ENCODE measurements at places on chromosomes 16 and 17.

DNA sequence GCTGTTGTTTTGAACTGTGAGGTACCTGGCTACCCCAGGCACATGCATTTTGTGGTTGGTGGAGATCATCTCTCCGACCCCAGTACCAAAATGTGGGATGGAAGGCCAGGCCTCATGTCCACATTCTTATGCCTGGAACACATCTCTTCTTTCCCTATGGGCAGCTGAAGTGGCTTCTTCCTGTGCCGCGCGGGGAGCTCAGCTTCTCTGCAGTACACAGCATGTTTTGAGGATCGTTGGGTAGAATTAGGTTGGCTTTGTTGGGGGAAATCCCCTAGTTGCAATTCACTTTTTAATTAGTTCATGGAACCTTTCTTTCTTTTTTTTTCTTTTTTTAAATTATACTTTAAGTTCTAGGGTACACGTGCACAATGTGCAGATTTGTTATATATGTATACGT lies 242.1 kb downstream of the MSI2 start:
- DNase-seq = no peak

- DNase-seq = no peak
These were observed 1.6 kb downstream of the CTCF start for GRCh38 chr16:67563708-67564468.

GRCh38 chr16:55035029-55035428 lies 104.4 kb downstream of the IRX5 start:
- no peak for DNase-seq

- no peak for DNase-seq
These were observed 59.5 kb downstream of the CHD9NB start for GRCh38 chr16:52993179-52993578.

DNA sequence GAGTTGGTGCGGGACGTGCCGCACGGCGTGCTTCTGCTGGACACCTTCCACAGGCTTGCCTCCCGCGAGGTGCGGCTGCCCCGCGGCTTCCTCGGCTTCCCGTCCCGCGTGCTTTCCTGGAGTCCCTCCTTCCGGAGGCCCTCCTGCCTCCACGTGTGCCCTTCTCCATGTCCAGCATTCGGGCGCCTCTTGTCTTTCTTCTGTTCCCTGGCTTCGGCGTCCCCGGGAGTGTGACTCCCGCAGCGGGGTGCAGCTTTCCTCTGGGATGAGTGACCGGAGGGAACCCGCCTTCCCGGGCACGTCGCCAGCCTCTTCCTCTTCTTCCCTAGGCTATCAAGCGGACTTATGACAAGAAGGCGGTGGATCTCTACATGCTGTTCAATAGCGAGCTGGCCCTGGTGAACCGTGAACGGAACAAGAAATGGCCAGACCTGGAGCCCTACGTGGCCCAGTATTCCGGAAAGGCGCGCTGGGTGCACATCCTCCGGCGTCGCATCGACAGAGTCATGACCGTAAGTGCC lies 23.0 kb downstream of the DNAH2 start:
- peak; percentile 65 for DNase-seq

GRCh38 chr16:52090080-52090479 lies 456.9 kb downstream of the TOX3 start:
- peak; percentile 3 for DNase-seq

- no peak for DNase-seq
These were observed 6.1 kb upstream of the MXRA7 start for GRCh38 chr17:76716839-76717215.

DNA sequence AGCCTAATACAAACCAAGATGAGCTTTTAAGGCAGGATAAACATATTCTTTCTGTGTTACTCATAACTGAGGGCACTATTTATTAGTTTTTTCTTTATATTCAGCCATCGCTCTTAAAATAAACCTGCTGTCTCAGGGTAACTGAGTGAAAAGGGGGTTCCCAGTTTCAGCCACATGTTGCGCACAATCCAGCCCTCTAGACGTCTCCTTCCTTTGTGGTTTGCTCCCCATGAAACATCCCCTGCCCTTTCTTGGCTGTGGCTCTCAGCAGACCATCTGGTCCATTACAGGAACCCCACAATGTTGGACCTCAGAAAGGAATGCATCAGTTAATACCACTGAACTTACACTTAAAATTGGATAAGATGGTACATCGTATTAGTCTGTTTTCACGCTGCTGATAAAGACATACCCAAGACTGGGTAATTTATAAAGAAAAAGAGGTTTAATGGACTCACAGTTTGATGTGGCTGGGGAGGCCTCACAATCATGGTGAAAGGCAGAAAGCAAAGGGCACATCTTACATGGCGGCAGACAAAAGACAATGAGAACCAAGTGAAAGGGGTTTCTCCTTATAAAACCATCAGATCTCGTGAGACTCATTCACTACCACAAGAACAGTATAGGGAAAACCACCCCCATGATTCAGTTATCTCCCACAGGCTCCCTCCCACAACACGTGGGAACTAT lies 12.6 kb upstream of the IL21R start:
- DNase-seq = no peak

- peak; percentile 86 for DNase-seq
These were observed 35.3 kb upstream of the ACSM2B start for GRCh38 chr16:20611350-20611902.

DNA sequence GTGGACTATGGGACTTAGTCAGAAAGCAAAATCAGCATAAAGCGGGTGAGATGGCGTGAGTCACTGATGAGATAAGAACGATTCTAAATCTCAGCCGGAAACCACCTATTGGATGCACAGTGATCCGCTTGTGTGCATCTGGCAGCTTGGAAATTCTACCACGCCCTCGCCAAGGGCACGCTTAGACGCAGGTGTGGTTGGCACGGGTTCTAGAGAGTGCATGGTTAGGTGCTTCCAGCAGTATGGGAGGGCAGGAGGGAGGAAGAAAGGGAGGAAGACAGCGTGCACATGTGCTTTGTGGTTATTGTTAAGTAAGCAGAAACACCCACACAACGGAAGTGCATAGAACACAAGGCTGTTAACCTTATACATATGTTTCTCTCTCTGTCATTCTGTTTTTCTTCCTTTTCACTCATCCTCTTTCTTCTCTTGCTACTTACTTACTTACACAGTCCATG lies 374.0 kb upstream of the ASIC2 start:
- DNase-seq = no peak

DNA sequence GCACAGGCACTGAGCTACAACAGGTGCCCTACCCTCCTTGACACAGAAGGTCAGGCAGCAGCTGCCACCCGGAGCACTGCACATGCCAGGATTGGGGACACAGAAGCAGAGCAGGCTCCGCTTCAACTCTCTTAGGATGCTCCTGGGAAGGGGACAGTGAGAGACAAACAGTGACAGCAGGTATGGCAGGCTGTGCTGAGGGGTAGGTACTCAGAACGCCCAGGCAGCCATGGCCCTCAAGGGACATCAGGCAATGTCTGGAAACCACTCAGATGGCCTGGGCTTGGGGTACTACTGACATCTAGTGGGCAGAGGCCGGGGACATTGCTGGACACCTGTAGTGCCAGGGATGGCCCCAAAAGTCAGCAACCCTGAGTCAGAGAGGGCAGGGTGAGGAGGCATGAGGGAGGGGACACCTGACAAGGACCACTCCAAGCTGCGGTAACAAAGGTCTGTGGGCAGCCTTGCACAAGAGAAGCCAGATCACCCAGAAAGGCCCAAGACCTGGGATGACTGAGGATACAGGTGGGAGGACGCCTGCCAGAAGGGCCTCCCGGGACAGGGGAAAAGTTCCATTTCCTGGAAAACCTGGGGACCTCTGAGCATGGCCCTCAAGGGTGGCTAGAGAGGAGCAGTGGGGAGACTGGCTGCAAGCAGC lies 21.2 kb downstream of the PEMT start:
- DNase-seq = no peak

DNA sequence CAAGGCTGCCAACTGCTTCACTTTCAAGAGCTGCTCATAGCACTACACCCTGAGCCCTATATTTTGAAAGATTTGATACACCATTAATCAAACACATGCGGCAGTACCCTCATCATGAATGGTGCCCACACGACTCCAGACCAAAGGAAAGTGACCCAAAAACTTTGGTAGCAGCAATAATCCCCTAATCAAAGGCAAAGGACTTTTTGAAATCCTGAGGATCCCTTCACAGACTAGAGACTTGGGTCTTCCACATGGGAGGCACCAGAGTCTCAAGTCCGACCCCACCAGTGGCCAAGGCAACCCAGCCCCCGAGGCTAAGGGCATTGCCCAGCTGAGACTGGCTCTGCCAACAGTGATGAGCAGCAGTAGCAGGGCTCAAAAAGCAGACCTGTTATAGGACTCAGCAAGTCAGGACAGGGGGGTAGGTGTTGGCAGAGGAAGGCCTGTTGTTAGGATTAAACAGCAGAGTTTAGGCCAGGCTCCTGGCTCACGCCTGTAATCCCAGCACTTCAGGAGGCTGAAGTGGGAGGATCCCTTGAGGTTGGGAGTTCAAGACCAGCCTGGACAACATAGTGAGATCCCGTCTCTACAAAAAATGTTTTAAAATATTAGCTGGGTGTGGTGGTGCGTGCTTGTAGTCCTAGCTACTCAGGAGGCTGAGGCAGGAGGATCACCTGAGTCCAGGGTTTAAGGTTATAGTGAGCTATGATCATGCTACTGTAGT lies 3.2 kb downstream of the TRIM25 start:
- DNase-seq = no peak

DNA sequence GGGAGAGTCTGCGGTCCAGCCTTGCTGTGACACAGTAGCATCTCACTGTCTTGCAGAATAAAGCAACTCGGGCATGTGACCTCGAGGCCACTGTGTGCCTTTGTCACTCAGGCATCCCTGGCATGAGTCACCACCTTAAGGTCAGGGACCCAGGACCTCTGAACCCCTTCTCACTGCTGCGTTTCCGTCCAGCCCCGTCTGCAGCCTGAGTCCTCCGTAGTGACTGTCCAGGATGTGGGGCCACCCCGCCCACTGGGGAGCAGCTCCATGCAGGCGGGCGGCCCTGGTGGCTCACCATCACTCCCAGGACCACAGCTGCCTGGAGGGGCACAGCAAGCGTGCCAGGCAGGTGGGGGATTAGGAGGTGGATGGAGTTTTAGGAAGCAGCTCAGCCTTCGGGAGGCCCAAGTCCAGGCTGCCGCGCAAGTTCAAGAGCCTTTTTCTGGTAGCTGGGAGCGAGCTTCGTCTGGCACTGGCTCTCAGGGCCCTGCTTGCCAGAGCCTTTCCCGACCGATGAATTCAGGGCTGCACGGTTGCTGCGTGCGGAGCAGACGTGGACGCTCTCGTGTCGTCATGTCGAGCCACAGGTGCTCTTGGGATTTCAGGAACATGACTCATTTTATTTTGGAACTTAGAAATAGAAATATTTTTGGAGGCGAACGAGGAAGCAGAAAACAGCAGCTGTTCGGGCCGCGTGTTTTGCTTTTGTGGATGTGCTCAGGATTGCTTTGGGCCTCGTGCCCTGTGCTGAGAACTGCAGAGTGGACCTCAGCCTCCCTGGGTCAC lies 16.8 kb downstream of the KCTD5 start:
- no peak for DNase-seq

DNA sequence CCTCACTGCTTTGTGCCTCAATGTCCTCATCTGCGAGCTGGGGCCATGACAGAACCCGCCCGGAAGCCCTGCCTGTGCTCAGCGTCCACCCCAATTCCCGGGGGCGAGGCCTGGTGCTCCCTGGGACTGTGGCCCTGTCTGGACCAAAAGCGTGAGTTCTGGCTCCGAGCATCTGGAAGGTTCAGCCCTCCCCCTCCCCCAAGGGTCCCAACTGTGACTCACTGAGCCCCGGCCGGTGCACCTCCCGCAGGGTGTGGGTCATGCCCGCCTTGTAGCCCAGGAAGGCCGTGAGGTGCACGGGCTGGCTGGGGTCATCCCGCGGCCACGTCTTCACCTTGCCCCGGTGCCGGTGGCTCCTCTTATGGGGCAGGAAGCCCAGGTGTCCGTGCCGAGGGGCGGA lies 755 bp downstream of the RPL3L start:
- no peak for DNase-seq

DNA sequence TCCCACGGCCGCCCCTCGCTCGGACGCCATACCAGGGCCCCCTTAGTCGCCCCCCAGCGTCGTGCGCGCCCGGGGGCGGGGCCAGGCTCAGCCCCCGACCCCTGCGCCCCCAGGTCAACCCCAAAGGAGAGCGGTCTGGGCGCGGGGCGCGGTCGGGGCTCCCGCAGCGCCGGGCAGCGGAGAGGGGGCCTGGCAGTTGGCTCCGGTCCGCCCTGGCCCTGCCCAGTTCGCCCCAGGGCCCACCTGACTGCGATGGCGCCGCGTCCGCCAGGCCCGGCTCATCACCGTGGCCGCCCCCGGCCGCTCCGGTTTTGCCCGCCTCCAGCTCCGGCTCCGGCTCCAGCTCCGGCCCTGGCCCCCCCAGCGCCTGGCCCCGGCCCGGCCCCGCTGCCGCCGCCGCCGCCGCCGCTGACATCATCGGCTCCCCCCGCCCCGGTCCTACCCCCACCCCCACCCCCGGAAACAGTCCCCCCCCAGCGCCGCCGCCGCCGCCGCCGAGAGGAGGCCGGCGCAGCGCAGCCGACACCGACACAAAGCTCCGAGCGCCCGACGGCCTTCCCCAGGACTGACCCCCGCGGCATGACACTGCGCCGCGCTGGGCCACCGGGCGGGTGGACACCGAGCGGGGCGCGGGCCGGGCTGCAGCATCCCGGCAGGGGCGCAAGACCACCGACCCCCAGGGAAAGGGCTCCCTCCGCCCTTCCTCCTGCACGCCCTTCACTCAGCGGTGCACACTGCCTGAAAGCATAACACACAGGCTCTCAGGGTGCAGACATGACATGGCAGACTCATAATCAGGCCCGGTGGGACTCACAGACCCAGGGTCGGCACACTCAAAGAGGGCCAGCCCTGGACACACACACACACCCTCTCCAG lies at the start of gene ZBTB4:
ZBTB4 (minus strand) TSS at position 419 of the 876 bp plus-strand sequence. CDS start 12,830 bp downstream, outside the sequence.
- DNase-seq = no peak

- no peak for DNase-seq
These were observed 70.1 kb downstream of the SREBF1 start for GRCh38 chr17:17766744-17767120.

- DNase-seq = no peak
These were observed 43.5 kb downstream of the ZNF652 start for GRCh38 chr17:49318435-49318965.

DNA sequence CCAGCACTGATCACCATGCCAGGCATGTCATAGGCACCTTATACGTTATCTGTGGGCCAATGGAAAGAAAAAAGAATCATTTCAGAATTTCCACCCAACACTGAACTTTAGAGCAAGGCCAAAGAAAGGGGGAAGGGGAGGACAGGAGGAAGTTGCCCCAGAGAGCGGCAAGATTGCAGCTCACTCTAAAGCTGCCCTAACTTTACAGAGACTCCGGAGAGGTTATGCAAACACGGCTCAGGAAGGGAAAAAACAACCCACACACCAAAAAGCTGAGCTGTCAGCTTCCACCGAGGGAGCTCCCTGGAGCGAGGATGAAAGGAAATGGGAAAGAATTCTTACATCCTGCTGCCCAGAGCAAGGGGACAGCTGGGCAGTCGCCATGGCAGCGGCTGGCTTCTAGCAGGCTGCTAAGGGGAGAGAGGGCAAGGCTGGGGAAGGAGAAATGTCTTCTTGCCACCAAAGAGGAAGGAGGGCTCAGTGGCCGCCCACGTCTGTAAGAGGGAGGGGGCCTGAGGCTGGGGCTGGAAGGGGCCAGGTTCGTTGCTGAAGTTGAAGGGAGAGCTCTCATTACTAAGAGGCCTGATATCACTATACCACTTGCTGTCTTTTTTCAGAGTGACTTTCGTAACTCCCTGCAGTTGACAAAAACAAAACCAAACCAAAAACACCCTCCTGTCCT lies 18.2 kb downstream of the COTL1 start:
- no peak for DNase-seq

All from DMS79 (cell line).